ENCODE measurements at places on chromosomes 7 and 10. TPM values are rescaled to one million over a fixed set of nuclear protein-coding genes. Genes with fewer than 3 reads are reported as not detected.

The SEMA3E gene
- not detected for total RNA-seq

The CALCR gene
- not detected for total RNA-seq

The GTF2IRD1 gene
- 3.1 TPM for total RNA-seq

The PDE1C gene
- total RNA-seq, result not detected

The CLCN1 gene
- 0.09 TPM for total RNA-seq

The OR2A1 gene
- not detected for total RNA-seq

The DNAH11 gene
- total RNA-seq, result 0.70 TPM

The HOXA2 gene
- not detected for total RNA-seq

The ANKRD61 gene
- total RNA-seq, result not detected

The BEND7 gene
- 0.99 TPM for total RNA-seq

The PIP gene
- not detected for total RNA-seq

The EN2 gene
- total RNA-seq, result not detected

All from activated T-cell treated with anti-CD3 and anti-CD28 coated beads, Interleukin-2, amount 50 U/mL, for 72 hours (primary cell).